ENCODE measurements at places on chromosomes 5 and 9. TPM values are rescaled to one million over a fixed set of nuclear protein-coding genes. Genes with fewer than 3 reads are reported as not detected.

- no peak for ATAC-seq
Measured at GRCh38 chr5:141420855-141421488, at the start of gene PCDHGA11. Gene PCDHGA11 (plus strand): TSS chr5:141421051. CDS start chr5:141421228, 177 bp downstream.

GRCh38 chr9:17536027-17536426 lies 42.8 kb upstream of the SH3GL2 start:
- ATAC-seq, result no peak

Gene ANKDD1B
- total RNA-seq, result 0.11 TPM

DNA sequence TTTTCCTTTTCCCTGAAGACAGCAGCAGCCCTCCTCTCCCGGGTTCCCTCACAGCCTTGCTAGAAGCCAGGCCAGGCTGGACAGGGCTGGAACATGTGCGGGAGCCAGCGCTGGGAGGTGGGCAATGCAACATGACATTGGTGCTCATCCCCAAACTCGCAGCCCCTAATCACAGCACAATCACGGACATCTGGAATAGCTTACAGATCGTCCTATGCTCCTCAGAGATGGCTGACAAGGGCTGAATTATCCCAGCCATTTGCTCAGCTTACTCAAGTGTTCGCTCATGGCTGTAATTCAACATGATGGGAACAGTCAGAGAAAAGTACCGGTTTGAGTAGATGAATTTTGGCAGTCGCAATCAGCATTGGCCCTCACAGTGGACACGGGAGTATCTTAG lies 49.8 kb downstream of the FSTL4 start:
- ATAC-seq, result no peak

DNA sequence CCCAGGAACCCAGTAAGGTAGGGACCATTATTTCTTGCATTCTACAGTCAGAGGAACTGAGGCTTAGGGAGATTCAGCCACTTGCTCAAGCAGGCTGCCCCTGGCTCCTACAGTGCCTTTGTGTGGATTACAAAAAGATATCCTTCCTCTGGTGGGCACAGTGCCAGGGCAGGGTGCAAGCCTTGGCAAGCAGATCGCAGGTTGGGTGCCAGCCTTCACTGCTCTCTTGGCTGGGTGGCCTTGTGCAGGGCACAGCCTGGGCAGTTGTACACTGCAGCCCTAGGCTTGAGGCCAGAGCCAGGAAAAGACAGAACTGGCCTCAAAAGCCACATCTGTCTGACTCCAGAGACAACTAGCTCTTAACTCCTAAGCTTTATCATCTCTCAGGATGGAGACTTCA lies 15.0 kb downstream of the DOCK2 start:
- ATAC-seq, result no peak

- no peak for ATAC-seq
Measured at GRCh38 chr5:158413122-158413680, 554.3 kb upstream of the CLINT1 start.

GRCh38 chr9:92618633-92619225 lies 51.2 kb downstream of the IPPK start:
- ATAC-seq, result no peak

DNA sequence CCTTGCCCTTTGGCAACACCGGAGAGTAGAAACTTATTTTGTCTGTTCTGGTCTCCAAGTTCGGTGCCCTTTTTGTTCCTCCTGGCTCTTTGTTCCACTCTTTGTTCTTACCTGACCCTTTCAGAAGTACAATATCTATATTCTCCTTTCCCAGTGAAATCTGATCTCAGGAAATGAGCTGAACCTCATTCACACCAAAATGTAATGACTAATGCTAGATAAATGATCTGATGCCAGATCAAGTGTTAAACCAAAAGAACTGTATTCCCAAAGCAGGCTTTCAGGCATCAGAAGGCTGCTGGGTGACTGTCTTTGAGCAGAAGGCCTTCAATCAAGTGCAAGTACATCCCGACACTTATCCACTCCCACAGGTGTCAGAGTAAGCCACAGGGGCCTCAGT lies 156.4 kb downstream of the SPOCK1 start:
- no peak for ATAC-seq

DNA sequence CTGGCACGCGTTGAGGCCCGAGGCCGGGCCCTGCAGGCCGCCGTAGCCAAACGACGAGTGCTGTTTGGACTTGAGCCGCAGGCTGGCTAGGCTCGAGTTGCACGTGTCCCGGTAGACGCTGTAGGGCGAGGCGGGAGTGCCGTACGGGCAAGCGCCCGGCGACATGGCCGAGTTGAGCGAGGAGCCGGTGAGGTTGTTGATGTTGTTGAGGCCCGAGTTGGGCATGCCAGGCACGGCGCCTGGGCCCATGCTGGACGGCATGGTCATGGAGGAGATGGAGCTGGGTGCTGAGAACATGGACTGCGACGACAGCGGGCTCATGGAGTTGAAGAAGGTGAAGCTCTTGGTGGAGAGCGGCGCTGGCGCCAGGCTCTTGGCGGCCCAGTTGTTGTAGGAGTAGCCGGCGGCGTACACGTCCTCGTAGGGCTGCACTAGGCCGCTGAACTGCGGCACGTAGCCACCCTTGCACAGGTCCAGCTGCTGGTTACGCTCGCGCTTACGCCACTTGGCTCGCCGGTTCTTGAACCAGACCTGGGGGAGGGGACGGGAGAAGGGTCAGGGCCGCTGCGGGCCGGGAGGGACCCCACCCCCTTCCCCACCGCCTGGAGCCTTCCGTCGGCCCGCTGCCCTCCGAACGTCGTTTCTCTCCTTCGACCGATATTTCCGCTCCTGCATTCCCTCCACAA lies 5.1 kb downstream of the PITX1 start:
- ATAC-seq, result no peak
